ENCODE measurements at places on chromosomes 5 and 9. TPM values are rescaled to one million over a fixed set of nuclear protein-coding genes. Genes with fewer than 3 reads are reported as not detected.

DNA sequence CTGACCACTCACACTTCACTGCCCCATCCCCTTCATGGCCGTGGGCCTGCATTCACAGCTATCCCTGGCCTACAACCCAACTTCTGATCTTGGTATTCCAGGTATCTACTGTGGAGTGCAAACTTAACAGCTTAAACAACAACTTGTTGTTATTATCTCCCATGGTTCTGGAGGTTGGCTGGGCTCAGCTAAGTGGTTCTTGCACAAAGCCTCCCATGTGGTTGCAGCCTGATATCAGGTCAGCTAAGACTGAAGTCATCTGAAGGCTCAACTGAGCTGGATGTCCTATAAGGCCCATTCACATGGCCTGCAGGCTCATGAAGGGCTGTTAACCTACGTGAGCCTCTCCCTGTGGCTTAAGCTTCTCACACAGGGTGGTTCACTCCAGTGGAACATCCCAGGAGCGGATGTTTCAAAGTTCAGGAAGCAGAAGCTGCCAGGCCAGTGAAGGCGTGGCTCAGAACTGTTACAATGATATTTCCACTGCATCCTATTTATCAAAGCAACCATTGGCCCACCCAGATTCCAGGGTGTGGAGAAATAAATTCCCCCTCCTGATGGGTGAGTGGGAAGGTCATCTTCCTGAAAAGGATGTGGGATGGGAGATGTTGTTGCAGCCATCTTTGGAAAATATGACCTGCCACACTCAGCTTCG, 30.0 kb upstream of the TRIO start:
- DNase-seq, result no peak

DNA sequence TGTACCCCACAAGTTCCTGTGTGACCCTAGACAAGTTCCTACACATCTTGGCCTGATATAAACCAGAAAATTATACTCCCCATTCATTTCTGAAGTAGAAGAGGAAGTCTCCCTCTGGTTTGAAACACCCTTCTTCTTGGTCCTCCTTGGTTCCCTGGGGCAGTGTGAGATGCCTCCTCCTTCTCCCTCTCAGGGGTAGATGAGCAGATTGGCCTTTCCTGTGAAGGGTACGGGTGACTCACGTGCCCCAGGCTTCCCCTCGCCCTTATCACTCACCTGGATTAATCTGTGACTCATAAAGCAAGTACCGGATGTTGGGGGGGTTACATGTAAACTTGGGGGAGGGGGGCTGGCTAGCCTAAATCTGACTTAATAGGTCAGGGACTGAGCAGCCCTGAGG, 11.1 kb upstream of the AQP3 start:
- DNase-seq, result no peak

Gene ZNF354C
- 4.1 TPM for polyA plus RNA-seq

Gene NR5A1
- polyA plus RNA-seq, result 31.8 TPM

- peak; percentile 16 for DNase-seq
Measured at GRCh38 chr9:134717924-134718645, 76.5 kb downstream of the COL5A1 start.

Gene PCDH12
- 11.1 TPM for polyA plus RNA-seq

Gene PCDH1
- polyA plus RNA-seq, result 7.0 TPM

- DNase-seq, result no peak
Measured at GRCh38 chr9:89278997-89279739, 31.8 kb upstream of the CKS2 start.

- no peak for DNase-seq
Measured at GRCh38 chr9:72856972-72857623, 95.8 kb downstream of the ALDH1A1 start.

Gene CEL
- polyA plus RNA-seq, result 1.3 TPM

Gene OTP
- polyA plus RNA-seq, result not detected

GRCh38 chr9:805151-805550, 36.3 kb upstream of the DMRT1 start:
- no peak for DNase-seq

GRCh38 chr9:83933790-83934189, 12.6 kb upstream of the KIF27 start:
- DNase-seq, result no peak

- no peak for DNase-seq
Measured at GRCh38 chr5:167049771-167050567, 1241.5 kb upstream of the WWC1 start.

DNA sequence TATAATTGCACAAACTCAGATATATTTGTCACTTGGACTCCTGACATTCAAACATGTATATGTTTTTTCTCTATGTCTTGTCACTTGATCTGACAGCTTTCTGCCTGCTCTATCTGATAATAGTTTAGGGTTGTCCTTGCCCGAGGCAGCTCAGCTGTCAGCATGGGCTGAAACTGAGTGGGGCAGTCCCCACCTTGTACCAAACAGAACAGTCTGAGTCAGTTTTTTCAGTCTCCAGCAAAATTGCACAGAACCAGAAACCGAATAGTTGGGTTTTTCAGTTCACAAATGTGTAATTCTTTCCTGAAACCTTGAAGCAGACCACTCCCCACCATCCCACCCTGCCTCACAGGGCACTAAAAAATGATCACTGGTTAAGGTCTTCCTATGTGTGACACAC, 9.5 kb upstream of the HAND1 start:
- no peak for DNase-seq

DNA sequence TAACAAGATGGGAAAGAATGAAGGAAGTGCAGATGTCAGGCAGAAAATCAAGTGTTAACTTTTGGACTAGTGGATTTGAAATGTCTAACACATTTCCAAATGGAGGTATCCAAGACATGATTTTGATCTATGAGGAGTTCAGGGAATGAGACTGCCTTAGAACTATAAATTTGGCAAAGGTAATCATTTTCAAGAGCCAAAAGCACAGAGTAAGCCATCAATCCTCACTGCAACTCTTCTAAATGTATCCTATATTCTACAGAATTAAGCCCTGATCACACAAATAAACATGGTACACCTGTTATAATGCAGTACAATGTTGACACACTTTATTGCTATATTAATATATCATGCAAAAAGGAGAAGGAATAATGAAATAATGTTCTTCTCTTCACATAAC, 55.6 kb downstream of the SETX start:
- no peak for DNase-seq

GRCh38 chr5:55492449-55492848, 42.3 kb downstream of the PLPP1 start:
- DNase-seq, result no peak

GRCh38 chr5:141514330-141515133, 25.7 kb downstream of the PCDHGC5 start:
- DNase-seq, result no peak

GRCh38 chr9:110126986-110127864, 80.7 kb downstream of the C9orf152 start:
- DNase-seq, result peak; percentile 78

DNA sequence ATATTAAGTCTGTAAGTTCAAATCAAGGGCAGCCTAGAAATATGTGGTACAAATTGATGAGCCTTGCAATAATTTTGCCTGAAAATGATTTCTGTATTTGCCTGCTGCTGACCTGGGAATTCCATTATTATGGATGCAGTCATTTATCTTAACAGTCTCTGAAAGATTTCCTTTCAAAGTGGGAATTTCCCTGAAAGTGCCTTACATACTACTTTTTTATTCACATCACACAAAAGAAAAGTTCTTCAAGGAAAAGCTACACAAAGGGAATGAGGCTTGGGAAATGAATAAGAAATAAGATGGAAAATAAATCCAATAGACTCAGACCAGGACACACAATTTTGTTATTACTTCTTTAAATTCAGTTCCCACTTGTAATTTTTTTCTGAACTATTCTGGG, 537.8 kb upstream of the PTGER4 start:
- no peak for DNase-seq

Gene CORO2A
- polyA plus RNA-seq, result 0.33 TPM

- no peak for DNase-seq
Measured at GRCh38 chr9:93198838-93199625, 15.1 kb downstream of the WNK2 start.

GRCh38 chr5:67042176-67043003, 154.2 kb downstream of the CD180 start:
- DNase-seq, result no peak

DNA sequence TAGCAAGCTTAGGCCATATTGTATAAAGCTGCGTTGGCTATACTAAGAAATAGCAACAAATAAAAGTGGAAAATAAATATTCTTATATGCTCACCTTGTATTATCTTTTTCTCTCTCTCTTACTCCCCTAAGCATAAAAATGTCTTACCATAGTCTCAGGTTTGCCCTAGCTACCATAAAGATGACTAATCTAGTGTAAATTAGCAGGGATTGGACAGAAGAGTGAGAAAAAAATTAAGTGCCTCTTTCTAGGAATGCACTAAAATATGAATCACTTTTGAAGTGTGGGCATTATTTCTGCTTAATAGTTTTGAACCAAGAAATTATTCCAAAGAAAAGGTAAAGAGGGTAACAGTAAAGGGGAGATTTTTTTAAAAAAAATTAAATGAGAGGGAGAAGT, 201.3 kb downstream of the HINT1 start:
- DNase-seq, result no peak

DNA sequence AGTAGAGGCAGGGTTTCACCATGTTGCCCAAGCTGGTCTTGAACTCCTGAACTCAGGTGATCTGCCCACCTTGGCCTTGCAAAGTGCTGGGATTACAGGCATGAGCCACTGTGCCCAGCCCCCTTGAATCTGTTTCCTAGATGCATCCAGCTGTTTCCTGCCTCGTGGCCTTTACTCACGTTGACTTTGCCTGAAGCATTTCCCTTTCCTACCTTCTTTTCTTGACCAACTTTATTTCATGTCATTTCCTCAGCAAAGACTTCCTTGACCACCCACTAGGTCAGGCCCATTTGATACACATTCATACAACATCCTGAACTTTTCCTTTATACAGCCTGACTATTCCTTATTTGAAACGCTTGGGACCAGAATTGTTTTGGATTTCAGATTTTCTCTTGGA, 51.0 kb downstream of the DOCK2 start:
- no peak for DNase-seq

GRCh38 chr5:4479426-4479825, 660.7 kb upstream of the ADAMTS16 start:
- no peak for DNase-seq

- DNase-seq, result peak; percentile 93
Measured at GRCh38 chr9:116572095-116572748, 114.9 kb upstream of the TRIM32 start.

- no peak for DNase-seq
Measured at GRCh38 chr5:111142932-111143331, 50.8 kb downstream of the WDR36 start.

DNA sequence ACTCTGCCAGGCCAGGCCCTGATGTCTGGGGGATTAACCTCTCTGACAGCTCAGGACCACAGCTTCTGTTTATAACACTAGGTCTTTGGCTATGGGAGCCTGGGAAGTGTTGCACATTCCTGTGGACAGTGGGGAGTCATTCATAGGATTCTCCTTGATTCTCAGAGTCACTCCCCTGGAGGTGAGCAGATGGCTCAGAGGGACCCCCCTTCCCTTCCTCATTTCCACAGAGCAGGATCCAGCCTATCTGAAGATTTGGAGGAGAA, 60.2 kb downstream of the NRG2 start:
- DNase-seq, result no peak

DNA sequence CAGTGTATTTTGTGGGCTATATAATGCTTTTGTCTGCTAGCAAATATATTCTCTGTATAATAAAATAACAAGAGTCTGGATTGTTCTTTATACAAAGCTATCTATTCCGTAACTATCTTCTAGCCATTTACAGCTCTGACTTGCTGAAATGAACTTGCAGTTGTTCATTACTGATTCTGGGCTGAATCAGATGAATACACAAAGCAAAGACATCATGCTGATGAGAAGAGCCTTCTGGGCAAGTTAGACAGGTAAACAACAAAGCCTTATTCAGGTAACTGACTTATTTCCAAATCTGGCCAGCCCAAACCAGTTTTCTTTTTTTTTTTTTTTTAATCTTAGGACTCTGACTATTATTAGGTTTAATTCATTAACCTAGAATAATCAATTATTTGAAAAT, 255.5 kb downstream of the KIAA0825 start:
- no peak for DNase-seq

Gene SLCO6A1
- polyA plus RNA-seq, result not detected

GRCh38 chr5:6583049-6583880, 49.6 kb downstream of the NSUN2 start:
- DNase-seq, result peak; percentile 69

DNA sequence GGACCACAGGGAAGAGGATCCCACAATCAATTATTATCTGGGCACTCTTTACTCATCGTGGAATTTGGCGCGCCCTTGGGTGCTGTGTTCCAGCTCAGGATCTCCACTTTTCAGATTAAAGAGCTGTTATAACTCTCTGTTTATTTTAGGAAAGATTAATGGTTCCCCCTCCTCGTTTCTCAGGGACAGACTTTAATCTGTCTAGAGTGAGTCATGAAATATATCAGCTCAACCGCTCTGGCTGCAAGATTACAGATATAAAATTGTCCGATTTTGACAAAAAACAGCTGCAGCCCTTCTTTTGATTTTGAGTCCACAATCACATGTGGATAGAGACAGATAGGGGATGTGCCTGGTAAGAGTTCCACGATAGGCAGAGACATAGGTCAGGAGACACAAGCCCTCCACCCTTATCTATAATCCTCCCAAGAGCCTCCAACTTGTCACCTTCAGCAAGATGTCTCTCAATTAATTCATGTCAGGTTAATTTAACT, 77.6 kb upstream of the ANKRD55 start:
- DNase-seq, result no peak

Gene ECM2
- polyA plus RNA-seq, result 88.8 TPM

GRCh38 chr5:142777850-142778249, 7.7 kb downstream of the ARHGAP26 start:
- no peak for DNase-seq

DNA sequence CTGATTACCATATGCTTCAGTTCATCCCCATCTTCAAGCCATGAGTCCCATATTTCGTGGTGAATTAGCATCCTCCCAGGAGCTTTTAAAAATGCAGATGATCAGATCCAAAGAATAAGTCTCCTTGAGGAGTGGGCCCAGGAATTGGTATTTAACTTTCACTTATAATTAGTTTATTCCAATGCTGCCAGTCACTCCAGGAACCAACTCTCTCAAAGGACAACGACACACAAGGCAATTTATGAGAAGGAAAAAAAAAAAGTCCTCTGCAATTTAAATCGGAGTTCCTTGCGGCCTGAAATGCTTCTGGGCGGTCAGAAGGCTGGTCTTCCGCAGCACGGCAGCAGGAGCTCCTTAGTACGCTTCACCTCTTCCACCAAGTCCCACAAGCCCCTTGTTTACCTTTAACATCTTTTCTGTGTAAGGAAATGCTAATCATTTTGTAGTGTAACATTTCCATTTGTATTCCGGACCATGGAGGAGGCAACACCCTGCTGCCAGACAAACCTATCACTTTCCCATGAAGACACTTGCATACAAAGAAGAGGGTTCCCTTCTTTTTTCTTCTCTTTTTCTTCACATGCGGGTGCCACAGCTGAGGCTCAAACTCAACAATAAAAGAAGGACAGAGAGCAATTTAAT, 16.3 kb upstream of the KCNV2 start:
- no peak for DNase-seq

Gene PIK3R1
- polyA plus RNA-seq, result 25.2 TPM

Gene OLFM1
- 22.3 TPM for polyA plus RNA-seq

DNA sequence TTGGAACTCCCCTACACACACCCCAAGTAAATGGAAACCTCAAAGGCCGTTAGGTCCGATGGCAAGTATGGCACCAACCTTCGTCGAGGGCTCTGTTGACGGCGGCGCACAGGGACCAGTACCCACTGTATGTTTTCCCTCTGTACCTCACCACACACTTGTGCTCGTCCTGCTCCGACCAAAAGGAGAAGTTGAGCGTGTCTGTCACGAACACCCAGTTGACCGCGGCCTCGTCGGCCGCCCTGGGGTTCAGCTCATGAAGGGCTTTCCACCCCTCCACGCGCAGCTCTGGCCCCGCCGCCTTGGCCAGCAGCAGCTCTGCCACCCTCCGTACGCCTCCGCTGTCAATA, 24.0 kb downstream of the HNRNPK start:
- no peak for DNase-seq

Gene MCIDAS
- polyA plus RNA-seq, result not detected
